ENCODE measurements at places on chromosomes 4 and X. TPM values are rescaled to one million over a fixed set of nuclear protein-coding genes. Genes with fewer than 3 reads are reported as not detected.

GASK1B gene
- total RNA-seq: 25.1 TPM

CAPN6 gene
- total RNA-seq: not detected

PI4K2B gene
- 15.8 TPM for total RNA-seq

SYP gene
- total RNA-seq: 1.3 TPM
